ENCODE measurements at places on chromosomes 2 and 18.

- DNase-seq: no peak
- no peaks in the 10 kb centered on the region for H3K4me1 ChIP-seq
- no peak overlapping the region for H3K27ac ChIP-seq
These were observed 1.7 kb downstream of the L3MBTL4 start for GRCh38 chr18:6412933-6413472.

- no peaks in the 10 kb centered on the region for H3K27me3 ChIP-seq
- H3K36me3 ChIP-seq: peaks cover 4% of the 10 kb centered on the region
- no peak overlapping the region for H3K27ac ChIP-seq
- H3K4me1 ChIP-seq: no peaks in the 10 kb centered on the region
- no peak overlapping the region for H3K4me3 ChIP-seq
- DNase-seq: no peak
These were observed 23.1 kb downstream of the PASK start for GRCh38 chr2:241126201-241126611.

GRCh38 chr2:75870651-75871137 is 160.0 kb upstream of the GCFC2 start:
- H3K36me3 ChIP-seq: no peaks in the 10 kb centered on the region
- no peak for DNase-seq
- H3K27me3 ChIP-seq: no peaks in the 10 kb centered on the region
- H3K4me3 ChIP-seq: no peak overlapping the region
- H3K4me1 ChIP-seq: no peaks in the 10 kb centered on the region

GRCh38 chr2:229832510-229832898 is 89.3 kb downstream of the TRIP12 start:
- H3K4me1 ChIP-seq: peaks cover 3% of the 10 kb centered on the region
- H3K4me3 ChIP-seq: no peak overlapping the region
- no peaks in the 10 kb centered on the region for H3K36me3 ChIP-seq
- no peak overlapping the region for H3K27ac ChIP-seq

- peak overlapping the region; percentile 64 for H3K4me3 ChIP-seq
- no peaks in the 10 kb centered on the region for H3K36me3 ChIP-seq
- peaks cover 21% of the 10 kb centered on the region for H3K27me3 ChIP-seq
- peak; percentile 62 for DNase-seq
- H3K27ac ChIP-seq: no peak overlapping the region
- peaks cover 5% of the 10 kb centered on the region for H3K4me1 ChIP-seq
These were observed 858 bp downstream of the KCNS3 start for GRCh38 chr2:17879137-17879912.

GRCh38 chr2:149036507-149037293 is 1.8 kb upstream of the LYPD6B start:
- H3K27me3 ChIP-seq: peaks cover 29% of the 10 kb centered on the region
- no peaks in the 10 kb centered on the region for H3K36me3 ChIP-seq
- DNase-seq: no peak
- no peaks in the 10 kb centered on the region for H3K4me1 ChIP-seq
- no peak overlapping the region for H3K27ac ChIP-seq
- H3K4me3 ChIP-seq: no peak overlapping the region

- H3K36me3 ChIP-seq: no peaks in the 10 kb centered on the region
- no peak overlapping the region for H3K27ac ChIP-seq
- H3K4me3 ChIP-seq: no peak overlapping the region
- H3K4me1 ChIP-seq: peaks cover 2% of the 10 kb centered on the region
- no peak for DNase-seq
These were observed 48.0 kb downstream of the MGAT5 start for GRCh38 chr2:134301928-134302260.

DNA sequence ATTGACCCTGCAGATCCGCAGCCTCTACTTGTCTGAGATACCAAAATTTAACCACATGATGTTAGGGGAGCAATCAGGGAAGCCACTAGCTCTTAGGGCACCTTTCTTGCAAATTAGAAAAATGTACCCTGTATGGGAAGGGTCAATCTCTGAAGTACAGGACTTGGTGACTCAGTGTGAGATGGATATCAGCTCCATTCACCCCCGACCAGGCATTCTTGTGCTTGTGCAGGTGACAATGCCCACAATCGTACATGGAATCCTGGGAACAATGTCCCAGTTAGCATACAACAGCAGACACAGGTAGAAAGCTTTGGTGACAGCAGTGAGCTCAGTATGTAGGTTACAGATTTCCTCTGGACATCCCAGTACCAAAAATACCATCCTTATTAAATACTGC is 137.7 kb upstream of the ITGB6 start:
- H3K27ac ChIP-seq: no peak overlapping the region
- peaks cover 3% of the 10 kb centered on the region for H3K4me1 ChIP-seq
- no peak overlapping the region for H3K4me3 ChIP-seq
- H3K27me3 ChIP-seq: no peaks in the 10 kb centered on the region
- no peaks in the 10 kb centered on the region for H3K36me3 ChIP-seq
- DNase-seq: no peak

- no peak overlapping the region for H3K4me3 ChIP-seq
- no peaks in the 10 kb centered on the region for H3K4me1 ChIP-seq
- DNase-seq: no peak
- H3K27ac ChIP-seq: no peak overlapping the region
- H3K36me3 ChIP-seq: no peaks in the 10 kb centered on the region
These were observed 113.8 kb downstream of the CTAGE1 start for GRCh38 chr18:22303927-22304326.

DNA sequence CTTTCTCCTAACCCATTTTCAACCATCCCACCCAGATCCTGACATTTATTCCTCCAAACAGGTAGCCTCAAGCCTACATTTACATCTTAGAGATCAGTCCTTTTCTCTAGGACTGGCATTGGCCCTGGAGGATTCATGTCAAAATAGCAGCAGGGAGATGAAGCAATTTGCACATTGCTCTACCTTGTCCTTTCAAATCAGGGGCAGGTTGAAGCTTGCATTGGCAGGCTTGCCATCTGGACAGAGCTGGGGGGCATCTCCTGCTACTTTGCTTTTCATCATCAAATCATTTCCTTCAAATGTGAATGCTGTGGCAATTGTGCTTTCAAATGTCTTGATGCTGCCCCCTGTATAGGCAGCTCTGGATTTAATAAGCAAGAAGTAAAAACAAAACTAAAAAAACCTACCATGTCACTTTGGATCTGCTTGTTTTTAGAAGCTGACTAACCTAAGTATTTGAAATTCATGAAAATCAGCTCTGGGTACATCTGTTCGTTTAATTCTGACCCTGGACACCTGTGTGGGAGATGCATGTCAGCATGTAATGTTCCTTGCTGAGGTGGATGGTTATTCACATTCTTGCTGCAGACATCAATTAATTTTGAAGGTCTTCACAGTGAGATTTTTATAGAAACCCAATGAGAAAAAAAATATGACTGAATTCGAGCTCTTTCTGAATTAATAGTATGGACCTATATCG is 47.9 kb downstream of the KIF5C start:
- H3K27ac ChIP-seq: no peak overlapping the region
- no peak overlapping the region for H3K4me3 ChIP-seq
- DNase-seq: no peak
- H3K27me3 ChIP-seq: no peaks in the 10 kb centered on the region

GRCh38 chr2:11872247-11872947 is 126.0 kb downstream of the LPIN1 start:
- H3K27ac ChIP-seq: no peak overlapping the region
- H3K36me3 ChIP-seq: no peaks in the 10 kb centered on the region
- no peak for DNase-seq
- no peaks in the 10 kb centered on the region for H3K4me1 ChIP-seq
- no peak overlapping the region for H3K4me3 ChIP-seq
- H3K27me3 ChIP-seq: no peaks in the 10 kb centered on the region

DNA sequence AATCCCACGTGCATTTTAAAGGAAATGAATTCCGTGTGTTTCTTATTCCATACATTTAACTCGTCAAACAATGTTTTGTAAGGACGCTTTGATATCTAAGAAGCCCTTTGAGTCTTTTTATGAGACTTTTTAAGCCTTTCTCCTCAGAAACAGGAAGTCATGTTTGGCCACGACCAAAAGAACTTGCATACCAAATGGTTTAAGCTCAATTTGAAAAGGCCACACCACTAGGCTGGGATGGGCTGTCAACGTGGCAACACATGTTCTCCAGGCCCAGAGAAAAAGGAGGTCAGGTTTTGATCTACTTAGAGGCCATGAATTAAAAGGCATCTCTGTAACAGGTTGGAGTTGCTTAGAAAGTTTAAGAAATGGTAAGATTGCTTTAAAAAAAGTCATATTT is 441.8 kb downstream of the CMPK2 start:
- no peaks in the 10 kb centered on the region for H3K36me3 ChIP-seq
- peak; percentile 23 for DNase-seq
- H3K27ac ChIP-seq: no peak overlapping the region
- no peak overlapping the region for H3K4me3 ChIP-seq

- no peaks in the 10 kb centered on the region for H3K27me3 ChIP-seq
- H3K36me3 ChIP-seq: no peaks in the 10 kb centered on the region
- H3K27ac ChIP-seq: no peak overlapping the region
- no peaks in the 10 kb centered on the region for H3K4me1 ChIP-seq
- no peak overlapping the region for H3K4me3 ChIP-seq
These were observed 6.7 kb downstream of the CWC22 start for GRCh38 chr2:180000434-180000833.

DNA sequence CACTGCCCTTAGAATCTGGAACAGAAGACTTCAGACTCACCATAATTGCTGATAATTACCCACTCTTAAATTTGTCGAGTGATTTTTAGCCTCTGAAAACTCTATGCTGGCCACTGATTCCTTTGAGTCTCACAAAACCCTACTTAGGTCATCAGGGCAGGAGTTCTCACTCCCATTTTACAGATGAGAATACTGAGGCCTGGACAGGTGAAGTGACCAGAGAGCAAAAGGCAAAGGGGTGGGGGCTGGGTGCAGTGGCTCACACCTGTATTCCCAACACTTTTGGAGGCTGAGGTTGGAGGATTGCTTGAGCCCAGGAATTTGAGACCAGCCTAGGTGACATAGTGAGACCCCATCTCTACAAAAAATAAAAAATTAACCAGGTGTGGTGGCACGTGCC is 34.8 kb upstream of the SLC35F6 start:
- H3K27ac ChIP-seq: no peak overlapping the region
- peaks cover 3% of the 10 kb centered on the region for H3K27me3 ChIP-seq
- no peak for DNase-seq
- no peak overlapping the region for H3K4me3 ChIP-seq
- H3K4me1 ChIP-seq: peaks cover 14% of the 10 kb centered on the region
- H3K36me3 ChIP-seq: no peaks in the 10 kb centered on the region

GRCh38 chr2:20796374-20796791 is 26.5 kb downstream of the LDAH start:
- H3K27ac ChIP-seq: no peak overlapping the region
- no peaks in the 10 kb centered on the region for H3K27me3 ChIP-seq
- DNase-seq: peak; percentile 25
- no peak overlapping the region for H3K4me3 ChIP-seq
- no peaks in the 10 kb centered on the region for H3K4me1 ChIP-seq
- no peaks in the 10 kb centered on the region for H3K36me3 ChIP-seq

- H3K4me1 ChIP-seq: peaks cover 8% of the 10 kb centered on the region
- H3K27ac ChIP-seq: no peak overlapping the region
- H3K4me3 ChIP-seq: no peak overlapping the region
- no peaks in the 10 kb centered on the region for H3K27me3 ChIP-seq
These were observed 6.0 kb downstream of the HADHA start for GRCh38 chr2:26238311-26238958.

DNA sequence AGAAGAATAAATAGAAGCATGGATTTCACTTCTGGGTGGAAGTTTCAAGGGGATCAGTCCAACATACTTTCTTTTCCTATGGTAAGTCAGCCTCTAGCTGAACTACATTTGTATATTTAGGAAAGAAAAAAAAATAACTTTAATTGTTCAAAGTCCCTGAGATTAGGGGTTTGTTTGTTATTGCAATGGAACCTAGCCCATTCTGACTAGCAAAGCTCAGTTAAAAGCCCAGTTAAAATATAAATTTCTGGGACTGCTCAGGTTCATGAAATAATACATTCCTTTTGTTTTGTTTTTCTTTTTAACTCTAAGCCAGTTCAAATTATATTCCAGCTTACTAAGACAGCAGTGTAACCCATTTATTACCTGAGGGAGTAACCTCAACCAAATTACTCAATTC is 2069.6 kb upstream of the CELF4 start:
- no peak overlapping the region for H3K4me3 ChIP-seq
- no peak for DNase-seq
- H3K36me3 ChIP-seq: no peaks in the 10 kb centered on the region
- no peaks in the 10 kb centered on the region for H3K4me1 ChIP-seq
- no peaks in the 10 kb centered on the region for H3K27me3 ChIP-seq

- no peak overlapping the region for H3K4me3 ChIP-seq
- H3K4me1 ChIP-seq: peaks cover 11% of the 10 kb centered on the region
- no peaks in the 10 kb centered on the region for H3K27me3 ChIP-seq
- no peak for DNase-seq
- no peaks in the 10 kb centered on the region for H3K36me3 ChIP-seq
- no peak overlapping the region for H3K27ac ChIP-seq
These were observed 123.8 kb downstream of the SPTBN1 start for GRCh38 chr2:54579682-54580620.

DNA sequence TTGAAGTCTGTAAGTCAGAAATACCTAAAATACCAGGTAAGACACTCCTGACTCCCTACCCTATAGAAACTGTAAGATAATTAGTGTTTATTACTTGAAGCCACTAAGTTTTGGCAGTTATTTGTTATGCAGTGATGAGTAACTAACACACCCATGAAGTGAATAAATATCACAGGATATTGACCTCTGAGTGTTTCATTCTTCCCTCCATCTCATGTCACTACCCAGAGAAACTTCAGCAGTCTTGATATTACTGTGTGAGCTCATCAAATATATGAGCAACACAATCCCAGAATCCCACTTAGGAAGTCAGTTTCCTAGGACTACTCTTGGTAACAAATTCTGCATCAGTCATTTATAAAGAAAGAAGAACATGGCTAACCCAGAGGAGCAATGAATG is 529.7 kb downstream of the FBXO15 start:
- no peak overlapping the region for H3K4me3 ChIP-seq
- no peaks in the 10 kb centered on the region for H3K36me3 ChIP-seq
- H3K27me3 ChIP-seq: no peaks in the 10 kb centered on the region

- DNase-seq: no peak
- H3K36me3 ChIP-seq: no peaks in the 10 kb centered on the region
- H3K27ac ChIP-seq: no peak overlapping the region
- H3K4me1 ChIP-seq: no peaks in the 10 kb centered on the region
- H3K4me3 ChIP-seq: no peak overlapping the region
These were observed 16.1 kb upstream of the CD207 start for GRCh38 chr2:70851704-70852103.

GRCh38 chr2:159249990-159250715 is 36.4 kb downstream of the WDSUB1 start:
- H3K4me1 ChIP-seq: no peaks in the 10 kb centered on the region
- H3K27me3 ChIP-seq: no peaks in the 10 kb centered on the region
- H3K36me3 ChIP-seq: no peaks in the 10 kb centered on the region
- H3K27ac ChIP-seq: no peak overlapping the region
- H3K4me3 ChIP-seq: no peak overlapping the region
